ENCODE measurements at places on chromosomes 12 and 14.

DNA sequence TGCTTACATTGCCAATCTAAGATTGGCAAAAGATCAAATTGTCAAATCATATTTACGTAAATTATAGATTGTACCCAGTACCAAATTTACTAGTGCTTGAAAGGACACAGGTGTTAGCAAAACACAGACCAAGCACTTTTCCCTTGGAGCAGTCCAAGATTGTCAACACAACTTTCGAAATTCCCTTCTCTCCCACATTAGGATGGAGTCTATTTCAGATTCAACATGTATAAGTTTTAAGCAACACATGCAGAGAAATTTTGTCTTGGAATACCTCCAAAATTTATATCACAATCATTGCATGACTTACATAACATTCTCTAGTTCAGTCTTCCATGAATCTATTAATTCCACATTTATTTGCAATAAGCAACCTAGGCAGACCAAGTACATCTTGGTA lies 74.9 kb upstream of the SLCO1C1 start:
- DNase-seq, result no peak

DNA sequence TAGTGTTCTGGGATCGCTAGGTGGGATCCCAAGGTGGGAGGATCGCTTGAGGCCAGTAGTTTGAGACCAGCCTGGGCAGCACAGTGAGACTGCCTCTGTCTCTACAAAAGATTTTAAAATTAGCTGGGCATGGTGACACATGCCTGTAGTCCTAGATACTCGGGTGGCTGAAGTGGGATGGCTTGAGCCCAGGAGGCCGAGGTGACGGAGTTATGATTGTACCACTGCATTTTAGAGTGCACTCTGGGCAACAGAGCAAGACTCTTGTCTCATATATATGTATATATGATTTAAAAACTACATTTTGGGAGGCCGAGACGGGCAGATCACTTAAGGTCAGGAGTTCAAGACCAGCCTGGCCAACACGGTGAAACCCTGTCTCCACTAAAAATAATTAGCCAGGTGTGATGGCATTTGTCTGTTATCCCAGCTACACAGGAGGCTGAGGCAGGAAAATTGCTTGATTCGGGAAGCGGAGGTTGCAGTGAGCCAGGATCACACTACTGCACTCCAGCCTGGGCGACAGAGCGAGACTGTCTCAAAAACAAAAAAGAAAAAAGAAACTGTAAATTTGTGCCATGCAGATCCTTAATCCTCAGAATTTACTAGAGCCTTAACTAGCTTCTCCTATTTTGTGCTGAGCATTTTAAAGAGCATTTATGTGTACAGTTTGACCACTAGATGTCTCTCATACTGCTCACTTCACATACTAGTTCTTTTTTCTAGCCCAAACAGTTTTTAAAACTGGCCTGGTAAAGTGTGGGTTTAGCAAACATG lies 114.8 kb downstream of the MON2 start:
- DNase-seq, result peak; percentile 87

GRCh38 chr12:30135776-30136175 lies 352.0 kb upstream of the TMTC1 start:
- DNase-seq, result no peak

- DNase-seq, result no peak
Observed at GRCh38 chr12:10896854-10897253, 12.5 kb downstream of the TAS2R13 start.
